ENCODE measurements at places on chromosomes 11 and 22.

DNA sequence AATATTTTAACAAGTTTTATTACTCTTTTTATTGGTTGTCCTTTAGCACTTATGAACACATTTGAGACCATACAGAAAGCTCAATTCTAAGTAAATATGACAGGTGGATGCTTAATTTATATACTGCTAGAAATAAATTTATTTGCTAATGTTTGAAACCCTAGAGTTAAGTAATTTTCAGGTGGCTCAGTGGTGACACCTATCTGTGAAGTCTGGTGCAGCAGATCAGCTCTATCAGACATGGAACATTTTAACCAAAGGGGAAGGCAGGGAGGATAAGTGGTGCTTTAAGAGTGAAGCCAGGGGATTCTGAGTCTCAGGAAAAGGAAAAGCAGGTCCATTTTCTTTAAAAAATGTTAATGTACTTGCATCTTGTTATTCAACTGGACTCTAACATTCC, 175.8 kb downstream of the DSCAML1 start:
- DNase-seq: no peak

DNA sequence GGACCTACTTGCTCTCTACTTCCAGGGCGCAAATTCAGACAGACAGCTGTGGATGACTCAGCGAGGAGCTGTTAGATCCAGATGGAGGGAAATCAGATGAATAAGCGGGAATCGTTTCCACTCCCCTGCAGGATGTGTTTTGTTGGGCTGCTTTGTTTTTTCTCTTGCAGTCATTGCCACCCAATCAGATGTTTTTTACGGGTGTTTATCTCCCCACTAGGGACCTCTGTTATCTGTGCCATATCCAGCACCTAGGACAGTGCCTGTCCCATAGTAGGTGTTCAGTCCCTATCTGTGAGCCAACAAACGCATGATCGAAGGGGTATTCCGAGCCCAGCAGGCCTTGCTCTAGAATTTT, 51.1 kb upstream of the PARVG start:
- no peak for DNase-seq

DNA sequence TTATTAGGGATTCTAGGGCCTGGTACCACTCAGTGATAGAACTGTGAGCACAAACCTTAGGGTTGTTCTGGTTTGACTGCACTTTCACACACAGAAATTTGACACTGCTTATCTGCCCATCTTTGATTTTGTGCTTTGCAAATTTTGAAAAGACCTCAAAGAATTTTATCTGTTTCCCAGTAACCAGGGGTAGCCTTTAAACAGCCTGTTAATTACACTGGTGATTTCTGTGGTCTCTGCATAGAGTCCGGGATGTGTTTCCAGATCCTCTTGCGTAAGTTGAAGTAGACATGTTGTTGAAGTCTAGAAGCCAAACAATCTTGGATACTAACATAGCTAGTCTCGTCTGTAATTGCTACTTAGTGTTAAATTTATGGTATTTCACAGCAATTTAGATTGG, 75.3 kb downstream of the C22orf31 start:
- no peak for DNase-seq

DNA sequence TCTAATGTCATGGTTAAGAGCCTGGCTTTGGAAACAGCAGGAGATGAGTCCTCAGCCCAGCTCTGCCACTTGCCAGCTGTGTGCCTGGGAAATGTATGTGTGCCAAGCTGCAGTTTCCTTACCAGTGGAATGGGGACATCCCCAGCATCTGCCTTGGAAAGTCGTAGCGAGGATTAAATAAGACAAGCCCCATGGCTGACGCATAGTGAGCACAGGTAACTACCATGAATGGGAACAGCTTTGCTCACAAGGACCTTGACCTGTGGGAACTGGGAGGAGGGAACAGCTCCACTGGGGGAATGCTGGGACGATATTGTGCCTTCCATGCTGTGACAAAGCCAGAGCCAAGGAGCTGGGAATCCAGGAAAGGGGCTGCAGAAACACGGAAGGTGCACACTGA, 2.6 kb upstream of the DSCAML1 start:
- DNase-seq: no peak

DNA sequence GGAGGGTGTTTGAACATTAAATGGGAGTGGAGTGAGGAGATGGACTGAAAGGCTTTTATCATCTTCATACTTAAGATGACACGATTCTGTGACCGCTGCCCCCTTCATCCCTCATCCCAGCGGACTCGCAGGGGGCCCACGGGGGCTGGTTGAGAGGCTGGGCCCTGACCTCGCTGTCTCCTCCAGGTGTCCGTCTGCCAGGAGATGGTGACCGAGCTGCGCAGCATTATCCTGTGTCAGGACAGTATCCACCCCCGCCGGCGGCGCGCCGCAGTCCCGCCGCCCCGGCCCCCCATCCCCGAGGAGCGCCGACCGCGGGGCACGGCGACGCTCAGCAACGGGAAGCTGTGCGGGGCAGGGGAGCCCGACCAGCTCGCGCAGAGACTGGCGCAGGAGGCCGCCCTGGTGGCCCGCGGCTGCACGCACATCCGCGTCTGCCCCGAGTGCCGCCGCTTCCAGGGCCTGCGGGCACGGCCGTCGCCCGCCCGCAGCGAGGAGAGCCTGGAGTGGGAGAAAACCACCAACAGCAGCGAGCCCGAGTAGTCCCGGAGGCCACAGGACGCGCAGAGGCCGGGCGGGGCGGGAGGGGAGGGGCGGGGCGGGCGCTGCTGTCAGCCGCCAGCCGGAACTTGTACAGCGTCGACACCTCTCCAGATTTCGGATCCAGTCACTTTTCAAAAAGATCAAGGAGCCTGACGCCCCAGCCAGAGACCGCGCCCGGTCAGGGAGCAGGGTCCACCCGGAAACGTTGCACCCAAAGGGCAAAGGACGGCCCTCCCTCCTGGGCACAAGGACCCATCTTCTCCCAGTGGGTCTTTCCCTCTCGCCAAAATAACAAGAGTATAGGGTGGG, 38.0 kb upstream of the TBCEL start:
- DNase-seq: no peak

GRCh38 chr11:46149826-46150225, 28.6 kb upstream of the PHF21A start:
- no peak for DNase-seq

DNA sequence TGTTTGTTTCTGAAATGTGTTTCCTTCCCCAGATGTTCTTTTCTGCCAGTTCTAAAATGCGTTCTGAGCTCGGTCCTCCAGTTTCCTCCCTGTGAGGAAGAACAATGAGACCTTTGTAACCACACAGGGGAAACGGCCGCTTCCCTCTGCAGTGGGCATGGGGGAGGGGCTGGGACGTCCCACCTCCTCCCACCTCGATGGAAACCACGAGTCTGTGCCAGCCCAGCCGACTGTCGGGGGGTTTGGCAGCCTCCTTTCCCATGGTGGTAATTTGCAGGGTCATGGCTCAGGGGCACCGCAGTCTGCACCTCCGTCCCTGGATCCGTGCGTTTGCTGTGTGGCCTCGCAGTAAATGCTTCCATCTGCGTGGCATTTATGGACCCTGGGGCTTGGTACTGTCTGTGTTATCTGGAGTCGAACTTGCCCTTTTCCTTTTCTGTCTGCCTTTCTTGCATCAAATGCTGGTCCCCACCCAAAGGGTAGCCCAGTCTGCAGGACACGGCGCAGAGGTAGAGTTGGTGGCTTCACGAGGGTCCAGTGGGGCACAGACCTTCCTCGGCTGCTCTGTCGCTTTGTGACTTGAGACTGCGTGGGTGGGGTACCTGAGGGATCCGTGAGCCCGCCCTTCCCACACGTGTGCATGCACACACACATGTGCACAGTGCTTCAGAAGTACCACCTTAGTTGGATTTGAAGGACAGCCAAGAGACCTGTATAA, 16.1 kb downstream of the LRP5 start:
- no peak for DNase-seq

DNA sequence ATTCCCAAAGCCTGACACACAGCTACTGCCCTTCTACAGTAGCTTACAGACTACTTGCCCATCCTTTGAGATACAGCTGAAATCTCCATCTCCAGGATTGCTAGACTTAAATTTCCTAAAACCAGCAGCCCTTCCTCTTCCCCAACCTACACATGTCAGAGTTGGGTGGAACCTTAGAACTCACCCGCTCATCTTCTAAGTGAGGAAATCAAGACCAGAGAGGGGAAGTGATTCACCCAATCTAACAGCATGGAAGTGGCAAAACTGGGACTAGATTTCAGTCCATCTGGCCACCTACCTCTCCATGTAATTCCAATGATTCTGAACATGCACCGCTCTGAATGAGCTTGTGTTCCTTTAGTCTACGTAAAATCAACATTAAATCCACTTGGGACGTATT, 1.0 kb upstream of the TMEM86A start:
- DNase-seq: no peak

GRCh38 chr11:31720671-31721365, 90.3 kb downstream of the PAX6 start:
- no peak for DNase-seq

GRCh38 chr22:24429411-24430365, 2.3 kb downstream of the ADORA2A start:
- DNase-seq: no peak

DNA sequence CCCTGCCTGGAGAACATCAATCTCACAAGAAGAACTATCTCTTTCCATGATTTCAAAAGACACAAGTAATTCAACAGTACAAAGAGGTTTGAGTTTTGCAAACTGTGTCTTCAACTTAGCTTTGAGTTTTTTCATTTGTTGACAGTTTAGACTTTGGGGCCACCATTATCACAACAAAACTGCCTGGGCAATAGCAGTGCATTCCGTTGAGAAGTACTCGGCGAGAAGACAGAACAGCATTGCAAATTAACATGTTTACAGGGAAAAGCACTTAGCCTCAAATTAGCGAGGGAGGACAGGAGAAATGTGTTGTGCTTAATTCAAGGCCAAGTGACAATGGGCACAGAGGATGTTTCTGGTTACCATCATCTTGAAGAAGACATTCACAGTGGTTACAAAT, 133.2 kb upstream of the MPPED2 start:
- DNase-seq: no peak

DNA sequence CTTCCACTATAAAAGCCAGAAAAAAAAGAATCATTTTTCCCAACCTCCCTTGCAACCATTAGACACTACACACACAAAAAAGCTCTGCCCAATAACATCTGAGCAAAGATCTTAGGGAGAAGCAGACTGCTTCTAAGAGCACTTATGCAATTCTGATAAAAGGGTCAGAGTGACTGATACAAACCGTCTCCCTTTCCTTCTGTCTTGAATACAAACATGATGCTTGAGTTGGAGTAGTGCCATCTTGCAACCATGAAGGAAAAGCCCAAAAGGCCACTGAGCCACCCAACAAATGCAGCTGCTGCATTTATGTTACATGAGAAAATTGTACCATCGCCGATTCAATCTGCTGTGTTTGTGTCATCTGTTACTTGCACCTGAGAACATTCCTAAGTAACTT, 47.6 kb upstream of the EED start:
- DNase-seq: no peak

DNA sequence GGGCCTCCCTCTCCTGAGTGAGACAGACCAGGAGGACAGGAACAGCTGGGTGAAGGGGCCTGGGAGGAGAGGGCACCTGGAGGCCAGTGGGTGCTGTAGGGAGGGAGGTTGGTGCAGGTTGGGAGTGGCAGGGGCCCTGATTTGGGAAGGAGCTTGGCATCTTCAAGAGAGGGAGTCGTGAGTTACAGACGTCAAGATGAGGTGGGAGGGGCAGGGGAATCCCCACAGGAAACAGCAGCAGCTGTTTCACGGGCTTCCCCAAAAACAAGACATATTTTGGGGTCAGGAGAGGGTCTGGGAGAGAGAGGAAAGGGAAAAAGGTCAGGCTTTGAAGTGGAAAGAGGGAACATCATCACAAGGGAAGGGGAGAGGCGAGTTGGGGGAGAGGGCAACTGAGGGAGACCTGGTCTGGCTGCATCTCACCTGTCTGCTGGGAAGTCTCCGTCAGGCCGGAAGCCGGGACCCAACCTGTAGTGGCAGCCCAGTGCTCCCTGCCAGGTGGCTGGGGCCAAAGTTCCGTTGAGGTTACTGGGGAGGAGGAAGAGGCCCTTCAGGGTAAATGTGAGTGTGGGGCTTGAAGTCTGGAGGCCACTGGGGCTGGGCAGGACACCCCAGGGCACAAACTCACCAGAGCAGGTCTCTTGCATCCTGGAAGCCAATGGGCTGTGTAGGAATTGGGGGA, 4.4 kb downstream of the NAALADL1 start:
- DNase-seq: no peak

DNA sequence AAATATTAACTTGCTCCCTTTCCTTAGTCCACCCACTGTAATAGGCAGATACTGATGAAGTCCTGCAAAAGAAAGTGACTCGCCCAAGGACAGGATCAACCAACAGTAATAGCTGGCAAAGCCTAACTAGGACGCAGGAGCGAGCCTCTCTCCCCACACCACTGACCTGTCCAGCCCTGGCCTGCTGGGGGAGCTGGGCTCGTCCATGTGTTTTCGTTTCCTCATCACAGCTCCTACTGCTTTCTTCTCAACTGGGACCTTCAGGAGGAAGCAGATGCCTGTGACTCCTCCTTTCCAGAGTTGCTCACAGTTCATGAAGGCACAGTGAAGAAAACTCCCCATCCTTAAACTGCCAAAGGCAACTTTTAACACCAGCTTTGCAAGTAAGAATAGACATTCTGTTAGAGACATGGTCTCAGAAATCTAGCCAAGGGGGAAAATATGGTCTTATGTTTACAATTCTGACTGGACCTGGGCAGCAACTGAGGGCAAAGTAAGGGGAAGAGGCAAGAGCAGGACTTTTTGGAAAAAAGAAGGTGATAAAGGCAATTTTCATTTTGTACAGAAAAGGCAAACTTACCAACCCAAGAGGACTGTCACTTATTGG, 11.6 kb upstream of the GPHA2 start:
- no peak for DNase-seq

- no peak for DNase-seq
Observed at GRCh38 chr11:11583801-11584529, 37.8 kb downstream of the GALNT18 start.

GRCh38 chr11:44445500-44446365, 119.7 kb upstream of the CD82 start:
- no peak for DNase-seq

GRCh38 chr11:8298801-8299786, 35.4 kb upstream of the LMO1 start:
- DNase-seq: no peak

DNA sequence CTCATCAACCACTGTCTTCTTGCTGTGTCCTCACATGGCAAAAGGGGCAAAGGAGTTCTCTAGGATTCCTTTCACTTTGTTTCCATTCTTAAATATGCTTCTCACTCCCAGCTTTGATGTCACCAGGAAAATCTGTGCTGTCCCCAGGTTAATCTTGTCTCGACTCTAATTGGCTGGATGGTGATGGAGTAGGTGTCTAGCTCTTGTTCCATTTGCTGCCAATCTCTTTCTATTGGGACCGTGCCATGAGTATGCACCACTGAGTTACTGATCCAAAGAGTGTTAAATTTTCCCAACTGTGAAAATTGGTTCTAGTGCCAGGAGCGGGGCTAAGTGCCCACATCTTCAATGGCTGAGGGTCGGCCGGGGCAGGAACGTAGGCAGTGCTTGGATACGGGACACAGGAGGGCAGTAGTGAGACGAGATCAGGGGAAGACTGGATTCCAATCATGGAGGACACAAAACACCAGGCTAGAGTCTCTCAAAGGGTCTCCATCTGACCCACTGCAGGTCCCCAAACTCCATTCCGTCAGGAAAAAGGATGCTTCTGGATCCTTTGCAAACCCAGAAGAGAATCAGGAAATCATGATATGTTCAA, 47.7 kb upstream of the CSNK2A3 start:
- DNase-seq: no peak

Data from stimulated activated CD8-positive, alpha-beta memory T cell treated with anti-CD3 and anti-CD28 coated beads, Interleukin-4, amount 100 ng/mL, for 1 hour (primary cell).